ENCODE measurements at places on chromosomes 4 and X.

GRCh38 chr4:55874831-55875230 lies 21.4 kb downstream of the EXOC1 start:
- DNase-seq = no peak

DNA sequence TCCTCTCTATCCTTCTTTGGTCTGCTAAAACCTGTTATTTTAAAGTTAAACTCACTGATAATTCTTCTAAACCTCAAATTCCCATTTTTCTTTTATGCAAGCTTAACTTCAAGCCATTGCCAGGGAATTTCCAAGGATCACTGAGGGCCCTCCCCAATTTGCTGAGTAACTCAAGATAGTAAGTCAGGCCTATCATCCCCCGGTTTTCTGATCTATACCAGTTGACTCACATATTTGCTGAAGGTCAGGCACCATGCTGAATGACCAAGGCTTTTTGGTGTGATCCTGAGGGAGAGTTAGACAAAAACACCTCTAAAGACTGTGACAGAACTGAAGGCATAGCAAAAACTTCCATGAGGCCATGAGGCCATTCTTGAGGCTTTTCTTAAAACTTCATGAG lies 1301.9 kb downstream of the PCDH7 start:
- DNase-seq = no peak

DNA sequence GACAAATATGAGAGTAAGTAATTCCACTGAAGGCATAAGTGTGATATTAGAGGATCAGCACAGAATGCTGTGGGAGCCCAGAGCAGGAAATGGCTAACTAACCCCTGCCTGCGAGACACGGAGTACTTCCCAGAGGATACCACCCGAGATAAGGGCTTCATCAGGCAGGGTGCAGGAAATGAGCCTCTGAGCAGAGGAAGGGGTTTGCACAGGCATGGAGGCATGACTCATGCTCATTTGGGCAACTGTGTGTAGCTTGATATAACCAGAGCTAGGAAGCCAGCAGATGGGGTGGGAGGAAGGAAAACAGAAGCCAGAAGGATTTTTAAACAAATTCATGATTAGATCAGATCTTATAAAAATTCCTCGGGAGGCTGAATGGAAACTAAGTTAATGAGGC lies 70.0 kb upstream of the TSPAN5 start:
- no peak for DNase-seq

DNA sequence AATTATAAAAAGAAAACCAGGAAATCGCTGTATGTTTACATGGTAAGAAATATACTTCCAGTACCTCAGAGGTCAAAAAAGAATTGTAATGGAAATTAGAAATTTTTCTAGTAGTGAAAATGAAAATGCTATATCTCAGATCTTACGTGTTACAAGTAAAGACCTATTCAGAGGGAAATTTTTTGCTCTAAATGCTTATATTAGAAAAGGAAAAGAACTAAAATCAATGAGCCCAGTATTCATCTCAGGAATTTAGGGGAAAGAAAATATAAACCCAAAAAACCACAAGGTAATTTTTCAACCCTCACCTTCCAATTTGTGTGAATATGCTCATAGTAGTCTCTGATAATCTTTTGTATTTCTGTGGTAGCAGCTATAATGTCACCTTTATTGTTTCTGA lies 145.6 kb downstream of the RAP1GDS1 start:
- DNase-seq = no peak

GRCh38 chr4:40682290-40683101 lies 52.8 kb upstream of the RBM47 start:
- DNase-seq = no peak

DNA sequence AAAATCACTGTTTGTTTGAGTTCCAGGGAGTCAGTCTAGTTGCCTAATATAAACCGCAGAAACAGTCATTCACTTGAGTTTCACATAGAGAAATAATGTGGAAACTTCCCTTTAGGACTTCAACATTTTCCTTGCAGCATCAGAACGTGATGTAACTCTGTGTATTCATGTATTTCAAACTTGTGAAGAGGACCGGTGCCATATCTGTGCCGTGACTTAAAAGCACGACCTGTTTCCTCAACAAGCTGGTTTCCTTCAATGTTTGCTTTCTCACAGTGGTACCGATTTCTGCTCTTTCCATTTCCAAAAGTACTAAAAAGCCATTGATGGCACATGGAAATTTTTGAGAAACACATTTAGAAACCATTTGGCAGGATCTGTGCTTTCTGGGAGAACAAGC lies 166.6 kb upstream of the RAPGEF2 start:
- DNase-seq = no peak

GRCh38 chr4:147984065-147984777 lies 252.3 kb downstream of the ARHGAP10 start:
- peak; percentile 28 for DNase-seq

DNA sequence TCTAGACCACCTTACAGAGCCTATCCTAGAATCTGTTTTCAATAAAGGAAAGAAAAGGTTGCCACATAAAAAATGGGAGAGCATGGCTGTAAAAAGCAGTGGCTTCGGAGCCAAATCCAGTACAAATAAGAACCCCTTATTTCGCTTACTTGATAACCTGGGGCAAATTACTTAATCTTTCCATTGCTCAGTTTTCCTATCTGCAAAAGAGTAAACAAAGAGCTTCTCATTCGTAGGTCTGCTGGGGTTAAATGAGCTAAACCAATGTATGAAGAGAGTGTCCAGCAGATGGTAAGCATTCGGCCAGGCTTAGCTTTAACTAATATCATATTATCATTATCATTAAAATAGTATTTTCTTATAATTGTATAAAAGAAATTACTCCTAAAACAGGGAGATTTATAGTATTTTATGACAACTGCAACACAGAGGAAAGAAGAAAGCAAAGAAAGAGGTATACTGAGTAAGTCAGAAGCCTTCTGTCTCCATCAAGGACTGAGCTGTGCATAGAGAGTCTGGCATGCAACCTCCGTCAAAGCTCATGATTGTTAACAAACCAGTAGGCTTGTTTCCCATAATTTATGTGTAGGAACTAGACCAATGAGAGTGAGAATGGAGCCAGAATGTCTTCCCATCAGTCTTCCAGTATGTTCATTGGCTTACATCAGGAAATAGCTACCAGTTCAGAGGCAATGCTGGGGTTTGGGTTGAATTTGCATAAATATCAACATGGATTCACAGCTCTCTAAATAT lies 364.9 kb downstream of the UNC5C start:
- no peak for DNase-seq

DNA sequence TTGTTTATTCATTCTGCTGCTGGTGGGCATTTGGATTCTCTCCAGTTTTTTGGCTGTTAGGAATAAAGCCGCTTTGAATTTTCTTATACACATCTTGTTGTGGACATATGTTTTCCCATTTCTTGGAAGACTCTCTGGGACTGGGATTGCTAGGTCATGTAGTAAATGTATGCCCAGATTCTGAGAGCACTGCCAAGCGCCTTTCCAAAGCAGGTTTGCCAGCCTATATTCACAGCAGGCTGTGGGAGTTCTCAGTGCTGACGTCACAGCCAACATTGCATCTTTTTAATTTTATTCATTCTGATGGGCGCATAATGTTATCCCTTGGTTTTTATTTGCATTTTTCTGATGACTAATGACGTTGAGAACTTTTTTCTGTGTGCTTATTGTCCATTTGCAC lies 24.1 kb downstream of the TMEM271 start:
- DNase-seq = no peak

GRCh38 chrX:15853586-15854079 lies 980 bp downstream of the AP1S2 start:
- DNase-seq = no peak

DNA sequence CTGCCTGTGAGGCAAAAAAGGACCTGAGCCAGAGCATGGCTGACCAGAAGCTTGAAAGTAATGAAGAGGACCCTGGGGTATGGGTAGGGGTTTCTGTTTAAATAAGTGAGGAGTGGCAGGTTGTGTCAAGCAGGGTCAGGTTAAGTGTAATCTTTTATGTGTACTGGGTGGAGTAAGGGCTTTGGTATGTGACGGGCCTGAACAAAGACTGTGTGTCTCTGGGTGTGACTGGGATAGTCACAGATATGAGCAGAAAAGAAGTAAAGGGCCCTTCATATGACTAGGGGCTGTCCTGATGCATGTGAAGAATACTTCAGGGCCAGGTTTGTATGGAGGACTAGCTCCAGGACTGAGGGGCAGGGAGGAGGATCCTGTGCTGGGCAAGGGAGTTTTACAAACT lies 82.4 kb downstream of the ITIH6 start:
- DNase-seq = no peak

Data from testis (tissue), 5 donors.